CD4-positive, alpha-beta T cell treated with Interferon alpha-2 for 1 hour (primary cell): ENCODE measurements at places on chromosomes 2 and 18.

DNA sequence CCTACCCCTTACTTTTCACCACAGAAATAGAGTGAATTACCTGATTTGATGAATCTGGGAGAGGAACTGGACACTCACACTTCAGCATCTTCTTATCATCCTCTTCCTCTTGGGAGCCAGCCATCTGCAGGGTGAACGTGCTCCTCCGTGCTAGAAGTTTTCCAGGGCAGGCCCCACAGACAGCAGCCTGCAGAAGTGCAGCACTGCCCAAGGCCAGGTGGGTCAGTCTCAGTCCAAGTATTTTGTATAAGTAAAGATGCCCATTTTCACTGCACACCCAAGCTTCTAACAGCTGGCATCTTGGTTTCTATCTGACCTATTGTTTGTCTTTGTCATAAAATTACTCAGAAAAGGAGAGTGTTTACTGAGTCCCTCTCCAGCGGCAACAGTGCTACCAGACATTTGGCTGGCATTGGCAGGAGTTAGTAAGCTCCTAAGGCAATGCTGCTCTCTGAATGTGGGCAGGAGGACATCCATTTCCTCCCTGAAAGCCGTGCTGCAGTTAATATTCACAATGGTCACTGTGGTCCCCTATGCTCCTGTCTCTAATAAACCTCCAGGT is 222.6 kb upstream of the CTAGE1 start:
- no peak for DNase-seq

GRCh38 chr18:52582516-52582915 is 242.5 kb downstream of the DCC start:
- DNase-seq = no peak

DNA sequence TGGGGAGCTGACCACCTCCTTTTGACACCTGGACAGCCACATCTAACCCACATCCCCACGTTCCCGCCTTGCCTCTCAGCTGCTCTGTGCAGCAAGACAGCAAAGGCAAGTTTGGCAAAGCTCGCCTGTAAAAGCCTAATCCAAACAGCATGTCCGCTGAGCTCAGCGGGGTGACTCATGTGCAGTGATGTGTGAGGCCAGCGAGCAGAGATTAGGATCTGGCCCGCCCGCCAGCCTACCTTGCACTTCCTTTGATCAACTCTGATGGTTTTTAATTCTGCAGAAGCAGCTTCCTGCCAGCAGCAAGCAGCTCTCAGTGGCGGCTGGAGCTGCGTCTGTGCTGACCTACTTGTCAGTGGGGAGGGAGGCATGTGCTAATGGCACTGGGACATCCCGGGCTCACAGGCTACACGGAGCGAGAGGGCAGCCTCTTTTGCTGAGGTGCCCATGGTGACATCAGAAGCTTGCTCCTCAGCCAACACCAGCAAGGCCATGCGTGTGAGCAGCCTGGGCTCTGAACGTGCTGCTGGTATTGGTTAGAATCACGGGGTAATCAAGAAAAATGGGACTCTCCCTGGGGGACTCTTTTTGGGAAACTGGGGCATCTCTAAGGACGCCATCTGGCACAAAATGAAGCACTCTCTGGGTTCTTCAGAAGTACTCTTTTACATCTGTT is 36.0 kb upstream of the EML4 start:
- peak; percentile 92 for DNase-seq

DNA sequence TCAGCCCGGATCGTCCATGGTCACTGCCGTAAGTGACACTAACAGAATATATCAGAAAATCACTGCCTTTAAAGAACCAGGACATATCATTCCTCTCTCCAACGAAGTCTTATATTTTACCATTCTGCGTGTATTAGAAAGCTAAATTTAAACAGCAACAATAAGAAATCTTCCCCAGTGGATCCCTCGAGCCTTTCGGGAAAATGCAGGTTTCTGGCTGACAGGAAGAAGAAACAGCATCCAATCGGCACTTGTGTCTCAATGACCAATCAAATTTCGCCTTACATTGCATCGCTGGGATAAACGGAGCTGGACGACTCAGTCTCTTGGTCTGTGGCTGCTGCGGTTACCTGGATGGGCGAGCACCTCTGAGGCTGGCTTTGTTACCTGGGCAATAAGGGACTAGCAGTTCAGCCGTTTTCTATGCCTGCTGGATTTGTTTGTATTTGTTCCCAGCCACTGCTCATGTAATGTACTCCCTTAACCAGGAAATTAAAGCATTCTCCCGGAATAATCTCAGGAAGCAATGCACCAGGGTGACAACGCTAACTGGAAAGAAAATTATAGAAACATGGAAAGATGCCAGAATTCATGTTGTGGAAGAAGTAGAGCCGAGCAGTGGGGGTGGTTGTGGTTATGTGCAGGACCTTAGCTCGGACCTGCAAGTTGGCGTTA is at the start of gene DUSP19:
TSS of gene DUSP19 (plus strand) at position 284 of the 675 bp plus-strand sequence. CDS start at position 471, 187 bp downstream.
- DNase-seq = peak; percentile 83

DNA sequence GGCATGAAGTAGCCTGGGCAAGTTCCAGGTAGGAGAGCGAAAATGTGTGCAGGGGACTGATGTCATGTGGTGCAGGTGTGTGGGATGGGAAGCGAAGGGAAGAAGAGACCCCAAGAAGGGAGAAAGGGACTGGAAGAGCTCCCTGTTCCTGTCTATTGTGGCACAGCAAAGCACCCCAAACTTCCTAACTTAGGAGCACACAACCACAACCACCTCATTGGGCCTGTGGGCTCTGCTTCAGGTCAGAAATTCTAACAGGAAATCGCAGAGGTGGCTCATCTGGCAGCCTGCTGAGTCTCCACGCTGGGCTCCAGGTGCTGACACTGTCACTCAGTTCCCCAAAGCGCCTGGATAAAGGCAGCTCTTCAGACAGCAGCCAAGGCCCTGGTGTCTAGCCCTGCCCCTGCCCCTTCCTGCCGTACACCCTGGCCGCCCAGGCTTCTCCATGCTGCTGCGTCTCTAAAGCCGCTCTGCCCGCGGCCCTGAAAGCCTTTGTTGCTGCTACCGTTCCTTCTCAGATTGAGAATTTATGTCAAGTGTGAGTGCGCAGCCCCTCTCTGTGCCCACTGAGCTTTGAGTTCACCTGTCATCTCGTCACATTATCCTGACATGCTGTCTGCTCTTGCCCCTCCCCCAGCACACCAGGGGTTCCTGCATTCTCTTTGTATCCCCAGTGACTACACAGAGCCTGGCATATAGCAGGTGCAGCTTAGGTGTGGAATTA is 140.2 kb upstream of the BCL2L11 start:
- no peak for DNase-seq

DNA sequence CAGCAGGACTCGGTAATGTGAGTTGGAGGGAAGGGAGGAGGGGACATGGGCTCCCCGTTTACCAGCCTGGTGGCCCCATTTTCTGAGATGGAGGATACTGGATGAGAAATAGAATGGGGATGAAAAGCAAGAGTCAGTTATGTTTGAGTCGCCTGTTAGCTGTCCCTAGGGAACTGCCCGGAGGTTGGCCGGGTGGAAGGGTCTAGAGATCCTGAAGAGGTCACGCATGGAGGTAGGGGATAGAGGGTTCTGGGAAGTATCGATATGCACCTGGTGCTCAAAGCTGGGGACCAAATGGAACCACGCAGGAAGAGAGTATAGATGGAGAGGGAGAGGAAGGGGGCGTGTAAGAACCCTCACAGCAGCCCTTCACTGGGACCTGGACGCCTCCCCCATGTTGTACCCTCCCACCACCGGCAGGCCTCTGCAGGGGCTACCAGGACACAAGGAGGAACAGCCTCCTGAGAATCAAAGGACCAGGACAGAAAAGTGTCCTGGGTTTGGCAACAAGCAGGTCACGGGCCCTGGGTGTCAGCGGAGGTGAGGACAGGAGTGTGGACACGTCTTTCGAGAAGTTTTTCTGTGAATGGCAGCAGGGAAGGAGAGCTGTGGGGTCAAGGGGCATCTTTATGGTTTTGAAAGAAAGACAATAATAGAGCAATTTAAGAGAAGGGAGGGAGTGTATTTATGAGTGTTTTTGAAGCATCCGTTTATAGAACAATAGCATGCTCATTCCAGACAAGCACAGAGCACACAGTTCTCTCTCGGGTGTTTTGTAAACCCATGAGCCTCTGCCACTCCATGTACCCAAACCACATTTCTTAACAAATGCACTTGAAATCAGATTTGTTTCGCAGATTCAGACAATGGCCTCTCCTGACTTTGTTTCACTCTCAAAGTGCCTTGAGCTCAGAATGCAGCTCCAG is 132.2 kb downstream of the SMAD7 start:
- no peak for DNase-seq

GRCh38 chr2:96423291-96423690 is 81.9 kb downstream of the NEURL3 start:
- no peak for DNase-seq

GRCh38 chr2:191189112-191189635 is 38.4 kb upstream of the STAT4 start:
- peak; percentile 30 for DNase-seq
